ENCODE measurements at places on chromosomes 6 and 20.

GRCh38 chr6:66173587-66173986 is 466.6 kb upstream of the EYS start:
- no peak for DNase-seq

DNA sequence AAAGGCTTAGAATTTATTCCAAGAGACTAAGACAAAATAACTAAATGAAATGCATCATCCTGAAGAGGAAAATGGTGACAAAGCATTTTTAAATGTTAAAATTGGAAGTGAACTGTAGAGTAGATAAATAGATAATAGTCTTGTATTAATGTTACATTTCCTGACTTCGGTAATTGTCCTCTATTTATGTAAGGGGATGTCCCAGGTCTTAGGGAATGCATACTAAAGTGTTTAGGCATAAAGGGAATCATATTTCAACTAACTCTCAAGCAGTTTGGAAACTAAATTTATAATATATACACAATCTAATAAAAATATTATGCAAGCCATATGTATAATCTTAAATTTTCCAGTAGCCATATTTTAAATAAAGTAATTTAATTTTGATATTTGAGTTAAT is 159.3 kb downstream of the WDR27 start:
- DNase-seq = no peak

DNA sequence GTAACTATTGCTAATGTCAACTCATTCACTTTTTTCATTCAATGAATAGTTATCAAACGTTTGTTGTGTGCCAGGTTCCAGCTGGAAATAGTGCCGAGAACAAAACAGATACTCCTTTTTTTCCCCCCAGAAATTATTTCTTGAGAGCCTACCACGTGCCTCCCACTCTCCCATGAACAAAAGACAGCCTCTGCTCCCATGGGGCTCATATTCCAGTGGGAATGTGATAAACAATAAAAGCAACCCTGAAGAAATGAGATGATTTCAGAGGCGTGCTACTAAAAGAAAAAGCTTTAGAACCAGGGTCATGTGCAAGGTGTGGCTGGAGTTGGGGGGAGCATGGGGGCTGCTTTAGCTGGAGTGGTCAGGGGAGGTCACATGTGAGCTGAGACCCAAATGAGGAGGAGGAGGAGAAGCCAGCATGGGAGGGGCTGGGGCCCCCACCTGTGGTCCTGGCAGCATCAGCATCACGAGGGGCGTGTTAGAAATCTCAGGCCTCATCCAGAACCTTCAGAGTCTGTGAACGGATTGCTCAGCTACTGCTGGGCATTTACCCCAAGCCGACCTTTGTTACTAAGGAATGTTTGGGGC is 157.4 kb downstream of the EYA2 start:
- DNase-seq = no peak

GRCh38 chr6:16933961-16934360 is 167.9 kb upstream of the STMND1 start:
- DNase-seq = no peak

- no peak for DNase-seq
Measured at GRCh38 chr20:31560746-31561598, 44.1 kb upstream of the ID1 start.

- DNase-seq = no peak
Measured at GRCh38 chr6:12735786-12736185, 19.2 kb downstream of the PHACTR1 start.

- DNase-seq = peak; percentile 66
Measured at GRCh38 chr20:44714701-44715498, at the start of gene CCN5. Gene CCN5, plus strand, starts transcription at chr20:44715369. Its CDS starts 22 bp downstream, at chr20:44715391.

GRCh38 chr20:43584448-43585136 is 6.1 kb upstream of the IFT52 start:
- DNase-seq = no peak

GRCh38 chr6:125073071-125073470 is 80.5 kb upstream of the TPD52L1 start:
- DNase-seq = no peak

- no peak for DNase-seq
Measured at GRCh38 chr20:41214202-41214601, 76.9 kb downstream of the PLCG1 start.

- no peak for DNase-seq
Measured at GRCh38 chr6:144655376-144655775, 370.2 kb downstream of the UTRN start.

- no peak for DNase-seq
Measured at GRCh38 chr6:142909686-142910085, 35.3 kb downstream of the HIVEP2 start.

GRCh38 chr6:1257778-1258177 is 54.1 kb upstream of the FOXQ1 start:
- DNase-seq = no peak

- DNase-seq = no peak
Measured at GRCh38 chr6:37438930-37439329, 5.9 kb downstream of the CMTR1 start.

- no peak for DNase-seq
Measured at GRCh38 chr20:51266353-51266752, 243.4 kb upstream of the KCNG1 start.

GRCh38 chr6:140718021-140718420 is 1343.6 kb upstream of the CITED2 start:
- no peak for DNase-seq

Measured in amygdala (tissue), 56 donors.